ENCODE measurements at places on chromosomes 12 and 14. TPM values are rescaled to one million over a fixed set of nuclear protein-coding genes. Genes with fewer than 3 reads are reported as not detected.

Gene CCDC38
- total RNA-seq = not detected

Gene SERPINA9
- not detected for total RNA-seq

Gene LUM
- 1,464 TPM for total RNA-seq

Gene INHBC
- total RNA-seq = not detected

Gene LALBA
- total RNA-seq = not detected

Gene AKAP5
- total RNA-seq = 0.74 TPM

Gene MYF5
- not detected for total RNA-seq

Gene BMP4
- total RNA-seq = 11.5 TPM

Gene FAM90A1
- under 0.01 TPM for total RNA-seq
